ENCODE measurements at places on chromosomes 5 and 9. TPM values are rescaled to one million over a fixed set of nuclear protein-coding genes. Genes with fewer than 3 reads are reported as not detected.
A peak's percentile ranks its signal among the peaks of the same experiment; 100 is the strongest.

GRCh38 chr5:158860706-158861105 is 239.0 kb downstream of the EBF1 start:
- no peak for DNase-seq

Gene FREM1
- total RNA-seq, result not detected

- DNase-seq, result peak; percentile 29
These were observed 651 bp downstream of the TTC1 start for GRCh38 chr5:160009591-160009989.

GRCh38 chr9:88816141-88816540 is 175.1 kb upstream of the S1PR3 start:
- DNase-seq, result no peak

- DNase-seq, result no peak
These were observed 13.3 kb upstream of the UBE2QL1 start for GRCh38 chr5:6435356-6435755.

Gene ADGRD2
- total RNA-seq, result not detected
